ENCODE measurements at places on chromosomes 1 and 21.

GRCh38 chr1:184635347-184635979 is 119.2 kb downstream of the EDEM3 start:
- no peak for DNase-seq

DNA sequence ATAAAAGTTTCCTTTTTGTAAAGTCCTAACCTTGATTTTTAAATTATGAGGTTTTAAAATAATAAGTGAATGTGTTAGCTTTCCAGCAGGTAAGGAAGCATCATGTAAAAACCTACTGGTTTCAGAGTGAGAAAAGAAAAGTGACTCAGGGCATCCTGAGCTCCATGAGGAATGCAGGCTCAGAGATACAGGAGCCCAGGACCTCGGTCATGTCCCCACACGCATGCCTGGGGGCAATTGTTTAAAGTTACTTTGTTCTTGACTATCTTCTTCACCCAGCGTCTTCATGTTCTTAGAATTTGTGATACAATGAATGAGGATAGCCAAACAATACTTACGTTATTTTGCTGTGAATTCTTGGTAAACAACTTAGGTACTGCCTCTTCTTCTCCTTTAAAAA is 117.4 kb upstream of the PLPPR5 start:
- no peak for DNase-seq

GRCh38 chr1:81948495-81948894 is 147.8 kb downstream of the ADGRL2 start:
- DNase-seq: no peak

GRCh38 chr21:35266546-35266945 is 217.4 kb upstream of the RUNX1 start:
- no peak for DNase-seq

- DNase-seq: no peak
Observed at GRCh38 chr1:65422241-65423203, 2.1 kb downstream of the LEPR start.

- DNase-seq: no peak
Observed at GRCh38 chr1:198340139-198340538, 183.3 kb downstream of the NEK7 start.
